ENCODE measurements at places on chromosomes 12 and 14.

GRCh38 chr14:88025313-88025712 is 20.4 kb downstream of the GPR65 start:
- no peak for DNase-seq

DNA sequence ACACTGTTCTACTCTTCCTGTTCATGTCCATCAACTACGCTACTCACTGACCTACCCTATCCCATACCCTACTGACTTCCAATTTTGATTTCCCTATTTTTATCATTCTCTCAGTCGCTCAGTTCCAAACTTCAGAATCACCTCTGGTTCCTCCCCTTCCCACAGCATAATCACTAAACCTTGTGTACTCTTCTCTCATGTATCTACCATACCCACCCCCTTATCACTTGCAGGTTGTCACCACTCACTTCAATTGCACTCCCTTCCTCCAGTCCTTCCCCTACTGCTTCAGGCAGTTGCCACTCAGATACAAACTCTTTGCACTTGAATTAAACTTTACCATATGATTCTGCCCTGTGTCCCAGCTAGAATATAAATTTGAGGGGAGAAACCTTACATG is 6.3 kb downstream of the RACGAP1 start:
- no peak for DNase-seq

- no peak for DNase-seq
Observed at GRCh38 chr14:52547526-52547925, 4.8 kb downstream of the TXNDC16 start.

- no peak for DNase-seq
Observed at GRCh38 chr12:104669089-104669721, 212.5 kb downstream of the CHST11 start.

DNA sequence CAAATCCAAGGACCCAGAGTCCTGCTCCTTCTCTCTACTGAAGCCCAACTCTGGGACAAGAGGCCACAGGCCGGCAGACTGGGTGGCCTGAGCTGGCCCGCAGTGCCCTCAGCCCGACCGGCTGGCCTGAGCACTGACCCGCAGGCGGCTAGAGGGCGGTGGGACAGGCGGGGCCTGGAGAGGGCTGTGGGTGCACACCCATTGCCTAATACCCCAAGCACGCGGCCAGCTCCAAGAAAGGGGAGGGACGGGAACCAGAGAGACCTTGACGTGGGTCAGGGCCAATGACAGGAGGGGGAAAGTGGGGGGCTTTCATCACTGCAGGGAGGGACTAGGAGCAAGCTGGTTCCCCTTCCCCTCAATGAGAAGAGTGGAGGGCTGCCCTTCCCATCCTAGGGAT is 2.0 kb upstream of the WNT10B start:
- peak; percentile 78 for DNase-seq

- no peak for DNase-seq
Observed at GRCh38 chr12:62893276-62893675, 41.7 kb downstream of the PPM1H start.

DNA sequence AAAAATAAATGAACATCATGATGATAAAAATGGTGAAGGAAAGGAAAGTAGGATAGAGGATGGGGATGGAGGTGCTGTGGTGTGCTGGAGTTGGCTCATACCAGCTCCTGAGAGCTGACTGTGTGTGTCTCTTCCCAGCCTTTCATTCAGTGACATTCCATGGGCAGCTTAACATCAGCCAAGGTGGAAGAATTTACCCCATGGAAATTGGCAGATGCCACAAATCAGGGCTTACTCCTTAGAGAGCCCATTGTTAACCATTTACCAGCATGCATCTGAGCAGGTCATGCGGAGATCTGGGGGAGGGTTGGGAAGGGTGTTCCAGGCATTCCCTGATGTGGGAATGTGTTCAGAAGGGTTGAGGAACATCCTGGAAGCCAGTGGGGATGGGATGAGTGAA is 164.7 kb upstream of the MYL2 start:
- DNase-seq = no peak

- DNase-seq = no peak
Observed at GRCh38 chr12:1640328-1641234, 11.6 kb downstream of the WNT5B start.

DNA sequence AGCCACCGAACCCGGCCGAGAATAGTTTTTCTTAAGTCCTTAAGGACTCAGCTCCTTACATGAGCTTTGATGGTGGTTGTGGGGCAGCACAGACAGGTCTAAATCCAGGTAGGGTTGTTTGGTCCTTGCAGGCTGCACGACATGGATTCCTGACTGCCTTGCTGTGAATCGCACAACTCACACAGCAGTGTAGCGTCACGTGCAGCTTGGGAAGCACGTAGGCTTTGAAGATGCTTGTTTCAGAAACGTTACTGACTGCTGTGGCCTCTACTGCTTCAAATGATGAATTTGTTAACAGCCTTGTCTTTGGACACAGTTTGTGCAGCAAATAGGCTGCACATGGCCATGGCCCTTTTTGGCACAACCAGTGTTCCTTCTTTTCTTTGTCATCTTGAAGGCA is 29.9 kb downstream of the ZBTB42 start:
- no peak for DNase-seq

- DNase-seq = no peak
Observed at GRCh38 chr12:57898308-57898970, 42.9 kb upstream of the ATP23 start.

GRCh38 chr14:22381766-22382165 is 207.3 kb downstream of the DAD1 start:
- no peak for DNase-seq

DNA sequence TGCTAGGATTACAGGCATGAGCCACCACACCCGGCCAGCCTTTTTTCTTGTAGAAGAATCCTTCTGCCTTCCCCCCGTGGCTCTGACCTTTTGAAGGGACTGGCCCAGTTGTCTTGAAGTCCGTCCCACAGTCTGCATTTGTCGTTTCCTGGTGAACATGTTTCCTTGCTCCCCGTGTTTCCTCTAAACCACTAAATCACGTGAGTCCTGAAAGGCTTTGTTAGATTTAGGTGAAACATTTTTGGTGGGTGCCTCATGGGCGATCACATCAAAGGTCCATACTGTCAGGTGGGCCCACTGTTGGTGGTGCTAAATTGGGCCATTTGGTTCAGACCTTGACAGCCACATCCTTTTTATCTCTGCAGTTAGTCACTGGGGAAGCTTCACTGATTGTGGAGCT is 26.3 kb downstream of the MLXIP start:
- DNase-seq = peak; percentile 58

- DNase-seq = no peak
Observed at GRCh38 chr14:20680363-20680762, 4.0 kb upstream of the RNASE4 start.

DNA sequence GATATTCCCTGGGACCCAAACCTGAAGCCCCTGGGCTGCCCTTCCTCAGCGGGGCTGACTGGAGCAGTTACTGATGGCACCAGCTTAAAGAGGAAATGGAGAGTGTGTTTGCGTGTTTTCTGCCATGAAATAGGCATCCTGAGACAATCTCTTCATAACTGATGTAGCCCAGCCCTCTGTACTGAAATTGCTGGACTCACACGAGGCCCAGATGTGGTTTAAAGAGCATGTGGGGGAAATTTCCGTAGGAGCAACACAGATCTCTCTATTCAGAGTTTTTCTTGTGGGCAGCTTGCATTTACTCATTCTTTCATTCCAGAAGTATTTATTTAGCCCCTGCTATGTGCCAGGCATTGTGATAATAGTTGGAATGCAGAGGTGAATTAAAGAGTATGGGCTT is 782.1 kb upstream of the TBX3 start:
- no peak for DNase-seq

- DNase-seq = no peak
Observed at GRCh38 chr12:77064896-77065360, 441 bp downstream of the E2F7 start.

DNA sequence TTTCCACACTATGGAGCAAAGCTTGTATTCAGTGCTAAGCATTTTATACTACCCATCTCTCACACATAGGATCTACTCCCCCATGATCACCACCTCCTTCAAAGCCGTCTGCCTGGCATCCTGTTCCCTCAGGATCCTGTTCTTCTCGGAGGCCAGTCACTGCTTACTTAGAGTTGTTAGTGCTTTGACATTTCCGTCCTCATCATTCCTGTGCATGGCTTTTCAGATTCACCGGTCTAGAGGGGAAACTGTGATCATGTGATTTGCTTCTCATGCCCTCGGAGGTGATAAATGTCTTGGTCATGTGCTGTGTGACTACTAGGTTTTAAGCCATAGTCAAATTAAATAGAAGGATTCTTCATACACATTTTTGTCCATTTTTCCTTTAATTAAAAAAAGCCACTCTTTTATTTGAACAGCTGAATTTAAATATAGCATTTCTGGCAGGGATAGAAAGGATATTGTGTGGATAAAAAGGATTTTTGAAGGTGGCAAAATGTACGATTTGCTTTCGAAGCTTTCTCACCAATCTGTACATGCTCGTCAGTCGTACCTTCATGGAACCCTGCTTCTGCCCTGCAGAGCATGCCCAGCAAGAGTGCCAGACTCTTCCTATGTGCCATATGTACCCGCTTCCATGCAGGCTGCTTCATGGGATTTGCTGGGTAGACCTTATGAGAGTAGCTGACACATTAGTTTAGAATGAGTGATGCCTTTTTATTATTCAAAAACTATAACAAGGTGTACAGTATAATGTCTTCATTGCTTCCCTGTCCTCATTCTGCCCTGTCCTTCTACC is 53.3 kb downstream of the BMAL2 start:
- no peak for DNase-seq

GRCh38 chr12:109737126-109737525 is 23.5 kb downstream of the FAM222A start:
- DNase-seq = no peak

- DNase-seq = no peak
Observed at GRCh38 chr12:23084236-23084995, 459.4 kb downstream of the ETNK1 start.

- peak; percentile 87 for DNase-seq
Observed at GRCh38 chr12:3718100-3718499, 34.8 kb downstream of the CRACR2A start.

DNA sequence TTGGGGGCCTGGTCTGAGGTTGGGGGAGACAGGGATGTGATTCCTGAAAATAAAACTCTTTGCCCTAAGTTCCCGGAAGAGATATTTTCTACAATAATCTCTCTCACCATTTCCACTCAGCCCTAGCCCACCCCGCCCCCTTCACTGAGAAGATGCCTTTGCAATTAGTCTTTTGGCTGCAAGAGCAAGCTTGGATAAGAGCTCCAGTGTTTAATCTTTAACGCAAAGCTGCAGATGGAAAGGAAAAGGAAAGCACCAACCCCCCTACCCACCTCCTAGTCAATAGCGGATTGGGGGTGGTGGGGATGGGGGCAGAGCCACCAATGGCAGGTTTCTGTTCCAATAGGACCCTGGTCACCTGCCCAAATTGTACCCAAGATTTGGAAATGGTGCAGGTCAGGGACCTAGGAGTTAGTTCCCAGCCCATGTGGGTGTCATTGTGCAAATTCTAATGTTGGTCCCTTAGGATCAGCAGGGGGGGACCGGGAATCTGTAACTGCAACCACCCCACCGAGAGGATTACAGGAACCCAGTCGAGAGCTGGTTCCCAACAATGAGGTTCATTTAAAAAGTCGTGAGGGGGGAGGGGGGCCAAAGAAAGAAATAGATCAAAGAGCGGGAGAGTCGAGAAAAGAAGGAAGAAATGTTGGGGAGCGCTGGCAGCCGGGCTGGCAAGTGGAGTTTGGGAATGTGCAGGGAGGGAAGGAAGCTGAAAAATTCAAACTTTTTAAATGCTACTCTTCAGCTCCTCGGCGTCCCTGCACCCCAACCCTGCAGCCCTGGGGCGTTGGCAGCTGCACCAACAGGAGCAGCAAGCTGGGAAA is 1.6 kb downstream of the ZFP36L1 start:
- DNase-seq = peak; percentile 40

DNA sequence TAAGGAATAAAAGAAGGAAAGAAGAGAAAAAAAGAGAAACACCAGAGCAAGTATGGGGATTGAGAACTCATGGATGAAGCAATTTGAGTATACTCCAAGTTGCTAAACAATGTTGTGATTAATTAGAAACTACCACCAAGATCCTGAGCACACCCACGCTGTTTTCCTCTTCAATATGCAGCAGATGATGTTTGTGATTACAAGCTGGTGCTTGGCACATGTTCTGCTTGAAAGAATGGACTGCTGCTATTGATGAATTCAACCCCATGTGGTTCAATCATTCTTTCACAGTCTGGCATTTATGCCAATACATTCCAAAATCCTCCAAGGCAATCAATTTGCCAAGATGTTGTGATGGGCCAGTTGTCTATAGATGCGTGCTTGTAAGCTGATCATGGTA is 146.8 kb downstream of the SLC2A13 start:
- DNase-seq = no peak

- peak; percentile 79 for DNase-seq
Observed at GRCh38 chr12:56932867-56933266, 1.3 kb downstream of the SDR9C7 start.

- no peak for DNase-seq
Observed at GRCh38 chr12:130280742-130281141, 56.9 kb upstream of the PIWIL1 start.

GRCh38 chr14:28656704-28657255 is 109.8 kb upstream of the FOXG1 start:
- DNase-seq = no peak

GRCh38 chr12:45863332-45863731 is 127.0 kb downstream of the SCAF11 start:
- no peak for DNase-seq

- DNase-seq = no peak
Observed at GRCh38 chr12:109961201-109961600, 35.0 kb downstream of the GIT2 start.

GRCh38 chr12:38669530-38669929 is 235.9 kb downstream of the CPNE8 start:
- DNase-seq = peak; percentile 7

DNA sequence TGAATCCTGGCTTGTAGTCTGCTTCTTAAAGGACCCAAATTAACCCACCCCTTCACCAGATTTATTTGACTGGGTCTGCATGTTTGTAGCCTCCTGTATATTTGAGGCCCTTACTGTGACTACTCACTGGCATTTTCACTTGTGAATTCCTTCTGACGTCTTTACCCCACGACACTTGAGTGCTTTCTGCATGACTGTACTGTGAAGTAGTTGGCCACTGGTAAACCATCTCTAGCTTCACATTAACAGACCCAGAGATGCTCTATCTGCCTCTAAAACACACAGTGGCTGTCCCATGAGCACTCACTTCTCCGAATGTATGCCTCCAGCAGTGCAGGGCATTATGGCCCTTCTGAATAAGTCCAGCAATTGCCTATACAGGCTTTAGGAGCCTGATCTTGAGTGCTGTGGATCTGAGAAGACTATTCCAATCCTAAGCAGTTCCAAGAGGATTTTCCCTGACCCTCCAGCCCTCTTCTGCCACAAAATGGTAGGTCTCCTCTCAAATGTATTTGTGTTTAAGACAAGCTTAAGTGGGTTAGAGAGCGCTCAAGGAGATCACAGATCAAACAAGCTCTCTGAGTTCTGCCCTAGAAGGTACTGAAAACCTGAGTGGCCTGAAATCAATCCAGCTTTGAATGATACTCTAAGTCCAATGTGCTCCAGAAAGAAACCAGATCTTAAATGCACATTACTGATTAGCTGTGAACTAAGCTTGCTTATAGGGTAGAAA is 534.7 kb downstream of the RPS29 start:
- DNase-seq = no peak
